ENCODE measurements at places on chromosomes 1 and 21. TPM values are rescaled to one million over a fixed set of nuclear protein-coding genes. Genes with fewer than 3 reads are reported as not detected.

The RIMS3 gene
- 4.3 TPM for total RNA-seq

DNA sequence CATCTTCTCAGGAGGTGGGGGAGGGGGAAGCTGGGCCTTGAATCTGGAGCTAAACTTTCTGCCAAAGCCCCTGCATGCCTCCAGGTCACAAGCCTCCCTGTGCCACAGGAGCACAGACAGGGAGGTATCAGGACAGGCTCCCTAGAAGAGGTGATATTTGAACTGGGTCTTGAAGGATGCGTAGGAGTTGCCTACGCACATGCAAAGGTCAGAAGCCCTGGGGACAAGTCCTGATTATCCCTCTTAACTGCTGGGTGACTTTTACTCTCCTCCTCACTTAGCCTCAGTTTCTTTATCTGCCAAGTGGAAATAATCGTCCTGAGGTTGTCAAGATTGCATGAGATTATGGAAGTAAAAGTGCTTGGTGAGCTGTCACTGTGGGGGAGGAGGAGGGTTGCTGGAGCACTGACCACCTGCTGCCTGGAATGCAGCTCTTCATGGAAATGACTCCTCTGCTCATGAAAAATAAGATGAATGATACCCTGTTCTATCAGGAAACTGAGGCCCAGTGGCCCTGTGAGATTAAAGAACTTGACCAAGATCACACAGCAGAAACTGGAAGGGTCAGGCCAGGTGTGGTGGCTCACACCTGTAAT lies 50.6 kb upstream of the LAPTM5 start:
- H3K4me1 ChIP-seq, result peaks cover 40% of the 10 kb centered on the region
- no peak overlapping the region for H3K4me3 ChIP-seq
- no peak overlapping the region for H3K27ac ChIP-seq
- no peaks in the 10 kb centered on the region for H3K36me3 ChIP-seq
- no peaks in the 10 kb centered on the region for H3K27me3 ChIP-seq

GRCh38 chr1:39635205-39635870 lies 4.1 kb downstream of the HEYL start:
- no peak overlapping the region for H3K4me3 ChIP-seq
- peaks cover 4% of the 10 kb centered on the region for H3K4me1 ChIP-seq
- no peak for DNase-seq
- no peaks in the 10 kb centered on the region for H3K36me3 ChIP-seq
- no peak overlapping the region for H3K27ac ChIP-seq
- peaks cover 65% of the 10 kb centered on the region for H3K27me3 ChIP-seq

The KRTAP12-2 gene
- total RNA-seq, result not detected

All from astrocyte (in vitro differentiated cells and primary cell).